ENCODE measurements at places on chromosomes 6 and 20. TPM values are rescaled to one million over a fixed set of nuclear protein-coding genes. Genes with fewer than 3 reads are reported as not detected.

DNA sequence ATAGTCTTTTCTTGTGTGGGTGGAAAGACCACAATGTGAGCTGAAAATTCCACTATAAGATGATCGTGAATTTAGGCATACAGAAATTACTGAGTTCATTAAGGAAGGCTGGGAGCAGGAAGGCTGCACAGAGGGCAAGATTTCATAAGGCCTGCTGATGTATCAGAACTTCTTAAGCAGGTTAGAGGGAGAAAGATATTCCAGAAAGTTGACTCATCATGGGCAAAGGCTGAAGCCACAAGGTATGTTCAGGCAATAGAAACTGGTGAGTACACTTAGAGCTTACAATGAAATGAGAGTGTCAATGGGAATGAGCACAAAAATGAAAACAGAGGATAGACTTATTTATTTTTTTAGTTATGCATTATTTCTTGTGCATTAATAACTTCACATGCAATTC lies 618.6 kb downstream of the CBLN4 start:
- no peak overlapping the region for H3K27ac ChIP-seq
- DNase-seq: no peak
- H3K36me3 ChIP-seq: no peaks in the 10 kb centered on the region
- no peak overlapping the region for H3K4me3 ChIP-seq

- H3K36me3 ChIP-seq: no peaks in the 10 kb centered on the region
- DNase-seq: no peak
- H3K27ac ChIP-seq: no peak overlapping the region
- no peaks in the 10 kb centered on the region for H3K4me1 ChIP-seq
- H3K27me3 ChIP-seq: no peaks in the 10 kb centered on the region
Measured at GRCh38 chr20:32089637-32090362, 19.7 kb upstream of the TM9SF4 start.

DNA sequence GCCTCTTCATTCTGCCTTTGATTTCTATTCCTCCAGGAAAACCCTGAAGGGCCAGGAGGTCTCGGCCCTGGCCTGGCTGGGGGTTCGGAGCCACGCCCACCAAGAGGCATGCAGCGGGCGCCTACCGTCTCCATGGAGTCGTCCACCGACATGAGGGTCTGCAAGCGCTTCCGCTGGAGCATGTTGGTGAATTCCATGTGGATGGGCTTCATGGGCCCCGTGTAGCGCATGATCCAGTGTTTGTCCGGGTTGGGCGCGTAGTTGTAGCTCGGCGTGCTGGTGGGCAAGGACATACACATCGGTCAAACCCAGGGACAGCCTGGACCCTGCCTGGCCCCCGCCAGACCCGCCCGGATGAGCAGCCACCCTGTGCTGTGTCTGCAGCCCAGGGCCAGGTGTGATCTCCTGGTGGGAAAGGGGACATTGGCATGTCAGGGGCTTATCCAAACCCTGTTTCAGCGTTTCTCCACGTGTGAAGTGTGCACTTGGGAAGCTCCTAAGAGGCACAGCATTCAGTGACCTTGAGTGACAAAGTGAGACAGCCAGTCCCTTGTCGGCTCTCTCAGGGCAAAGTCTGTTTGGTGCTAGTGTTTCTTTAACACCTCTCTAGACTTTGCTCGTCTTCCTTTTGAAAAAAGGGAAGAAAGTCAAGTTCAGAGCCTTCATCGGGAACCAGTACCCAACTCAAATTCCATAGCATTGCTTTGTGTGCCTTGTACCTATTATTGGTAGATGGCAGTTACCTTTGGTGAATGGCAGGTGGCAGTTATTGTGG lies 100.8 kb downstream of the SULF2 start:
- no peak overlapping the region for H3K27ac ChIP-seq
- H3K36me3 ChIP-seq: no peaks in the 10 kb centered on the region
- no peaks in the 10 kb centered on the region for H3K4me1 ChIP-seq
- no peaks in the 10 kb centered on the region for H3K27me3 ChIP-seq
- no peak for DNase-seq
- H3K4me3 ChIP-seq: no peak overlapping the region

DNA sequence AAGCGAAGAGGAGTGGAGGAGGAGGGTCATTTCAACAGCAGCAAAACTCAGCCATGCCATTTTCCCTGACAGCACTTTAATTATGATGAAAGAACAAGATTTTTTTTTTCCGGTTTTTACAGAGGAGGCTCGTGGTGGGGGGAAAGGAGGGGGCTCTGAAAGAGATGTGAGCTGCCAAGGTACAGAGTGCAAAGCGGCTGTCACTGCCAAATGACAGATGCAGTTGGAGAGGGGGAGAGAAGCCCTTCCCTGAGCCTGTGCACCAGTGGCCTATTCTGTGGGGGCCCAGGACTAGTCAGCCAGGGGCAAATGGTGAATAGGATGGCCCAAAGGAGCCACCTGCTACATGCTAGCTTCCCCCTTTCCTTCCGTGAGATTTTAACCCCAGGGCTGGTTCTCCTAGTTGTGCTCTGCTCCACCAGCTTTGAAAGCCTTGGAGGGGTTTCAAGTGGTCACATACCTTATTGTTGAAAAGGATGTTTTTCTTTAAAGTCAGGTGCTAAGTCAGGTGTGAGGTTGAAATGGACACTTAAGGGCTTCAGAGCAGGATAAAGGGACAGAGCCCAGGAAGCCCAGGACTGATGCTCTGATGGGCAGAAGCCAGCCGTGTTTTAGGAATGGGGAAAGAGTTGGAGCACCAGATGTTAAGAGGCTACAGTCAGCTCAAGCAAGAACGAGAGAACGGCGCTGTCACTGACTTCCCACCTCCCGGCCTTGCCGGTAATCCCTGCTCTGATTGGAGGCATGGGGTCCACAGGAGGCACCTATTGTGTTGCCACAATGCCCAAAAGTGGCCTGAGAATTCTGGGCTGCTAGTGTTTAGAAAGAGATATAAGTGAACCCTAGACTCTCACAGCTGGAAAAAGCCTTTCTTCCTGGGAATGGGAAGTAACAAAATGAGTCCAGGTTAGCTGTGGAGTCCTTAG lies 24.8 kb downstream of the GNAS start:
- no peak for DNase-seq
- H3K4me3 ChIP-seq: no peak overlapping the region
- no peaks in the 10 kb centered on the region for H3K27me3 ChIP-seq
- no peaks in the 10 kb centered on the region for H3K36me3 ChIP-seq
- H3K27ac ChIP-seq: no peak overlapping the region
- H3K4me1 ChIP-seq: no peaks in the 10 kb centered on the region

DNA sequence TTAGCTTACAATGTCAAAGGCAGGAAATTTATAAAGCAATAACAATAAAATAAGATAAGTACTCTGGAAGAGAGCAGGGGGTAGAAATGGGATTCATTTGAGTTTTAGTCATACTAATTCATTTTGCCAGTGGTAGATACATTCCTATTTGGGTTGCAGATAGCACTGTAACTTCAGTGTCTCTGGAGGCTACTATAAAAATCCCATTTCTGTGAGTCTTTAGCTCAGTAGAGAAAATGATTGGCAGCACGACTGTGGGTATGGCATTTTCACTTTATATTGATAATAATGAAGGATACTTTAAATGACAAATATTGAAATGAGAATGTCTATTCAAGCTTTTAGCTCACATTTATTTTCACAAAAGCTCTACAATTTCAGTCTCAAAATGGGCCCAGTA lies 93.6 kb downstream of the FHL5 start:
- no peak for DNase-seq
- no peak overlapping the region for H3K27ac ChIP-seq
- no peaks in the 10 kb centered on the region for H3K36me3 ChIP-seq
- no peaks in the 10 kb centered on the region for H3K27me3 ChIP-seq
- H3K4me1 ChIP-seq: no peaks in the 10 kb centered on the region

DNA sequence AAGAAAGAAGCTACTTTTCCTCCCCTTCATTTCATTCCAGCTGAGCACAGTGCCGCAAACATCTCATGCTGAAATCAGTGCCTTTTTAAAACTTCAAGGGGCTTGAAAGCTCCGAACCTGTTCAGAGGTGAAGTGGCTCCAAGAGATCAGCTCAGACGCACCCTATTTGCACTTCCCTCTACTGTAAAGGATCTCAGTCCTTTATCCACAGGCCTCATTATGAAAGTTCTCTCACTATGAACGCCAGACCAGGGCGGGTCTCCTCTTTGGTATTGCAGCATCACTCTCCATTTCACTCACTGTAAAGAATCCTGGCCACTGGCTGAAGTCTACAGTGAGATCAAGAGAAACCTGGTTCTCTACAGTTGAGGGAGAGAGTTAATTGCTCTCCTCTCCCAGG lies 232.7 kb upstream of the POU3F2 start:
- H3K27ac ChIP-seq: no peak overlapping the region
- H3K27me3 ChIP-seq: no peaks in the 10 kb centered on the region
- no peaks in the 10 kb centered on the region for H3K4me1 ChIP-seq

GRCh38 chr6:11654876-11655275 lies 117.3 kb downstream of the TMEM170B start:
- no peak for DNase-seq
- H3K4me3 ChIP-seq: no peak overlapping the region
- H3K4me1 ChIP-seq: no peaks in the 10 kb centered on the region
- no peak overlapping the region for H3K27ac ChIP-seq
- no peaks in the 10 kb centered on the region for H3K27me3 ChIP-seq
- no peaks in the 10 kb centered on the region for H3K36me3 ChIP-seq

DNA sequence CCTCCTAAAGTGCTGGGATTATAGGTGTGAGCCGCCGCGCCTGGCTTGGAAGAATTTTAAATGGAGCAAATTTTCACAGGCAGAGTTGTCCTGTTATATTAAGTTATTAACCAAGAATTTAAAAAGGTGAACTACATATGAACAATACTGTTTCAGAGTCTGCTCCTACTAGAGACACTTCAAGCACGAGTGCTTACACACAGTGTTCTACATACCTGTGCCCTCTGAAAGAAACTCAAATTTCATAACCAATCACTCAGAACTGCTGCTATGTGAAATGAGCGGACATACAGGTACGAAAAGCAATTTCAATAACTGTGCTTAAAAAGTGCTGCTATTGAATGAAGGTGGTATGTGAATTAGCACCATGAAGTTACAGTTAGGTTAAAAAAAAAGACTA lies 262.0 kb downstream of the SYNE1 start:
- H3K4me1 ChIP-seq: no peaks in the 10 kb centered on the region
- H3K27ac ChIP-seq: no peak overlapping the region
- no peak overlapping the region for H3K4me3 ChIP-seq
- no peak for DNase-seq
- no peaks in the 10 kb centered on the region for H3K27me3 ChIP-seq

DNA sequence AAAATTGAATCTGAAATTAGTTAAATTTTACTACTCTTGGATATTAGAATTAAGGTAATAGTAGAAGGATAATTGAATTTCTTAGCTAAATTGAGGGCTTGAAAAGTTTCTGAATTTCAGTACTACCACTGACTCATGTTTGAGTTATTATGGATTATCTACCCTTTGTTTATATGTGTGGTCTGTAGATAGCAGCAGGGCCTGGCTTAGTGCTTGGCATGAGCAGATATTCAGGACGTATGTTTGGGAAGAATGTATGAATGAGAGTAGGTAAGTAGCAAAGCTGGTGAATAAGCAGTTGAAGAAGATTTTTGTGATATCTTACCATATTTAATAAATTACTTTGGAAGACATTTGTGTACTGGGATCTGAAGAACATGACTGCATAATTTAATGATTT lies 152.7 kb downstream of the MACROD2 start:
- H3K4me3 ChIP-seq: no peak overlapping the region
- DNase-seq: no peak
- H3K36me3 ChIP-seq: no peaks in the 10 kb centered on the region
- no peaks in the 10 kb centered on the region for H3K27me3 ChIP-seq

DNA sequence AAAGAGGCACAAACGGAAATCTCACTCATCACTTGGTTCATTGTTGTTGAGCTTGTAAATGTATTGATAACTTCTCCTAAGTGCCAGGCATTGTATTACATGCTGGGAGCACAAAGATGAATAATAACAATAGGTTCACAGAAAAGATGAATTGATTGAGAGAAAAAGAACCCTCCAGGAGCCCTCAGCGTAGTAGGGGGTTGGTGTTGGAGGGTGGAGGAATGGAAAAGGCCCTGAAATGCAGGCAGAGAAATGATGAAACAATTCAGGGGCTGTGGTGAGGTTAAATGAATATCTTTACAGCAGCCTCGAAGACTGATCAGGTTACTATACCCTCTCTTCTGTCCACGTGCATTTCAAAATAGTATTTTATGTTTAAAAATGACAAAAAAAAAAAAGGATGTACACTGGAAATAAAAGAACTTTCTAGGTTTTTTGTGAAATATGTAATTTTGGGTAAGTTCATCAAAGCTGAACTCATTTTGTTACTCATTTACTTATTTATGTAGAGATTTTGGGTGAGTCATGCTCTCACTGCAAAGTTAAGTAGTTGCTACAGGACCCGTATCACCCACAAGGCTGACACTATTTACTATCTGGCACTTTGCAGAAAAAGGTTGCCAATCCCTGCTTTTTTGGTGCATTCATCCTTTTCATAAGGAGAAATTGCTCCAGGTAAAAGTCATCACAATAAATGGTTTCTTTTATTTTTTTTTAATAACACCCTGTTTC lies 277.3 kb downstream of the ZNF217 start:
- no peaks in the 10 kb centered on the region for H3K27me3 ChIP-seq
- no peak for DNase-seq
- H3K4me1 ChIP-seq: peaks cover 2% of the 10 kb centered on the region
- no peak overlapping the region for H3K27ac ChIP-seq
- H3K4me3 ChIP-seq: no peak overlapping the region
- H3K36me3 ChIP-seq: no peaks in the 10 kb centered on the region

DNA sequence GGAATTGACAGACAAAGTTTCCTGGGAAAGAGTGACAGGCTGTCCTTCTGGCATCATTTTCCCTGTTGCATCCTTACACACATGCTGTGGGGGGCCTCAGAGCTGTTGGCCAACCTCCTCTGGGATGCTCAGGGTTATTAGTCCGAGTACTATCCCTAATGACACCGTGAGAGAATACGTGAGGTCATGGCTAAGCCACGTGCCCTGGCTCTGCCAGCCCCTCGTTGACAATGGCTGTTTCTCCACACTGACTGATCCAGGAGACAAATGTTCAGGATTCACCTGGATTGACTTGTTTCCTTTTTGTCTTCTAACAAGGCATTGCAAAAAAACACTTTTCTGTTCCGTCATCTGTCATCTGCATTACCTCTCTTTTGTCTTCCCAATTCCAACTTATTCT lies 604.6 kb downstream of the TFAP2A start:
- no peak for DNase-seq
- no peak overlapping the region for H3K27ac ChIP-seq
- H3K27me3 ChIP-seq: no peaks in the 10 kb centered on the region
- no peaks in the 10 kb centered on the region for H3K4me1 ChIP-seq
- no peak overlapping the region for H3K4me3 ChIP-seq

The B3GAT2 gene
- total RNA-seq: not detected

The SSTR4 gene
- not detected for total RNA-seq

The HLA-DQB2 gene
- 15.1 TPM for total RNA-seq

The CEP250 gene
- 25.2 TPM for total RNA-seq

The MKKS gene
- total RNA-seq: 17.8 TPM

The CD83 gene
- 4.0 TPM for total RNA-seq

The IP6K3 gene
- total RNA-seq: 0.47 TPM

The PTPRT gene
- 0.60 TPM for total RNA-seq

Data from kidney (tissue), 22 donors.